ENCODE measurements at places on chromosomes 1 and 21. TPM values are rescaled to one million over a fixed set of nuclear protein-coding genes. Genes with fewer than 3 reads are reported as not detected.

GRCh38 chr1:116457946-116458604 lies 85.0 kb downstream of the ATP1A1 start:
- DNase-seq, result no peak

DNA sequence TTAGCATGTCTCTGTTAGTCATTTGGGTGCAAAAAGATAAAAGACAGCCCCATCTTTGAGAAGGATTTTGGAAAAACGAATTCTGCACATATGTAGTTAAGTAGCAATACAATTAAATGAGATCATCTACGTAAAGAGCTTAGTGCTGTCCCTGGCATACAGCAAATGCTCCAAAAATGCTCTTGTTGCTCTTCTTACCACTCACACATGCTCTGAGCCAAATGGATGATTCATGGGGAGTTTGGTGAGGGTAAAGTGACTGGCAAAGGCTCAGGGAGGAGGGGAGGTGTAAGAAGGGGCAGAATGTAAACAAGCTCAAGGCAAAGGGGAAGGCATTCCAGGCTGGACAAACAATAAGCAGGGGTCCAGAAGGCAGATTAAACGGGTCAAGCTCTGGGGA lies 191.9 kb downstream of the AK5 start:
- DNase-seq, result peak; percentile 51

DNA sequence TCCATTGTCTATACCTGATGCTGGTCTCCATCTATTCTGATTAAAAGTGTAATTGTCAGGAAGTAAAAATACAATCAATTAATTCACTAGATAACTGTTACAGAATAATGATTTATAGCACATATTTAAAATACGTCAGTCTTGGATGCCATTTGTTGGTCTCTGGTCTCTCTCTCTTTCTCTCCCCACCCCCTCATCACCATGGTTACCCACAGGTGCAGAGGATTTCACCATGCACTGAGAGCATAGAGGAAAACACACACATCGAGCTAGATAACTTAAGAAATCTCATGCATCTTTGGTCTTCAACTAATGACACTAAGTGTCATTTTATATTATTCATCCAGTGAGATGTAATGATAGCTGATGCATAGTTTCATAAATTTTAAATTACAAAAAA lies 33.4 kb downstream of the LRRC53 start:
- no peak for DNase-seq

DNA sequence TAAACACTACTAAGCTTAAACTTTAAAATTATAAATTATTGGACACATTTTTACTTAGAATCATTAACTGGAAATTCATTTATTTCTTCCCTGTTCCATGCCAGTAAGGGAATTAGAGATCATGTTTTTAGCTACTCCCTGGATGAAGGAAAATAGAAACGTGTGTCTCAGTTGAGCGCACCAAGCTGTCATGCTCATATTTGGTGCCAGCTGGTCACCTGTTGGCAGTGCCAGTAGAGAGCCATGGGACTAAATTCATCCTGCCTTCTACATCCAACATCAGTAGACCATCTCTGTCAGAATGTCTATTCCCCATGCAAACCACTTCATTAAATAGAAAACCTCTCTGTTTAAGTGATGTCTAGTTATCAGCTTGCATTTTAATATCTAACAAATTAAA lies 17.4 kb upstream of the SLC22A15 start:
- no peak for DNase-seq

GRCh38 chr1:215128504-215128903 lies 46.0 kb downstream of the KCNK2 start:
- no peak for DNase-seq

- DNase-seq, result no peak
Observed at GRCh38 chr1:173865468-173866164, 2.2 kb downstream of the GAS5 start.

GRCh38 chr1:156198831-156199349 lies 5.0 kb downstream of the SLC25A44 start:
- DNase-seq, result no peak

The KIF21B gene
- 12.0 TPM for total RNA-seq

The DMRTA2 gene
- total RNA-seq, result not detected

The EDARADD gene
- 3.3 TPM for total RNA-seq

The TIMM17A gene
- total RNA-seq, result 81.5 TPM
